NCI-H345 (cell line): ENCODE measurements at places on chromosomes 13 and 19.

DNA sequence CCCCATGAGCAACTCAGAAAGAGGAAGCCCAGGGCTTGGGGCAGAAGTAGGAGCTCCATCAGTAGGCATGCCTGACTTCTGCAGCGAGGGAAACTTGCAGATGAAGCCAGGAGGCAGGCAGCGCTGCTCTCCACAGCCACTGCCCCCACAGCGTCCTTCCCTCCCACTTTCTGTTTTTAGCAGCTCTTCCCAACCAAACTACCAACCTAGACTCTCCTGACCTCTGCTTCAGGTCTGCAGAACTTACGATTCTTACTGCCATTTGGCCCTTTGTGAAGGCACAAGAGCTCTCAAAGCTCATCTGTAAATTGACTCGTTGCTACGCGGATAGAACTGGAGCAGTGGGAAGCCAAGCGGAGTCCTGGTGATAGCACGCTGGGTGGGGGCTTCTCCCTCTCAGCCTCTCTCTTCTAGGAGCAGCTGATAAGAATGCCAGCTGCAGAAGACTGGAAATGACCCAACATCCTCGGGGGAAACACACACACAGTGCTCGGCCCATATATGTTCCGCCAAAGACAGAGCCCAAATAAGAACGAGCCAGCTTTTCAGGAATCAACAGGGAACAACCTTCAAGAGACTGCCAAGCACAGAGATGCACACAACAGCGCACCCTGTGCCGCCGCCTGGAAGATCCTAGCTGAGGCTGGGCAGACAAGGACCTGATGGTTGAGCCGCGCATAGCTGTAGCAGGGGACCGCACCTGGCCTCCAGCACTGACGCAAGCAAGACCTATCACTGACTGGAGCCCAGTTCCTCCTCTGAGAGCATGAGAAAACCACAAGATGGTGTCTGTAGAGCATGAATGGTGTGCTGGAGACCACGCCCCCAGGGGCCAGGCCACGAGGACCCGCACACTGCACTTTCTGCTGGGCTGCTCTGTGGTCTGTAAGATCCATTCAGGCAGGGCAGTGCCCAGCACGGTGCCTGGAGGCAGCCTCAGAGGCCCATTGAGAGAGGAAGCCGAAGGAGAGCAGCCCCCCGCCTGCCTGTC lies 15.9 kb upstream of the SLC35E1 start:
- peak; percentile 33 for DNase-seq

- no peak for DNase-seq
Observed at GRCh38 chr13:111341886-111342285, 21.4 kb downstream of the TEX29 start.

- DNase-seq, result no peak
Observed at GRCh38 chr13:44860454-44860853, 128.8 kb downstream of the NUFIP1 start.

DNA sequence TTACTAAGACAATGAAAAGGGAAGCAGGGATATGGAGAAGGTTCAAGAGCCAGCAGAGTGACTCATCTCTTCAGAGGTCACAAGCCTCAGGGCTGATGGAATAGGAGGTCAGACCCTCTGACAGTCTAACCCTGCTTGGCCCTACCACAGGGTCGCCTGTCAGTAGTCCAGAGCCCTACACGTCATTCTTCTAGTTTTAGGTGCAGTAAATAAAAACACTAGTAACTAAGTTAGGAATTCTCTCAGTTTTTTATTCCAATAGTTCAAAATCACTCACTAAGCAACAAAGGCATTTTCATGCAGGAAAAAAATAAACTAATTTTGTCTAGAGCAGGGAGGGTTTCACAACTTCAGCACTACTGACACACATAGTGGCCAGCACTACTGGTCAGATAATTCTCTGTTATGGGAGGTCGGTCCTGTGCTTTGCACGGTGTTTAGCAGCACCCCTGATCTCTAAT lies 27.2 kb downstream of the FOXO1 start:
- no peak for DNase-seq

- no peak for DNase-seq
Observed at GRCh38 chr13:98542568-98543377, 34.1 kb downstream of the STK24 start.

- DNase-seq, result no peak
Observed at GRCh38 chr13:105519771-105520170, 1015.7 kb downstream of the EFNB2 start.

DNA sequence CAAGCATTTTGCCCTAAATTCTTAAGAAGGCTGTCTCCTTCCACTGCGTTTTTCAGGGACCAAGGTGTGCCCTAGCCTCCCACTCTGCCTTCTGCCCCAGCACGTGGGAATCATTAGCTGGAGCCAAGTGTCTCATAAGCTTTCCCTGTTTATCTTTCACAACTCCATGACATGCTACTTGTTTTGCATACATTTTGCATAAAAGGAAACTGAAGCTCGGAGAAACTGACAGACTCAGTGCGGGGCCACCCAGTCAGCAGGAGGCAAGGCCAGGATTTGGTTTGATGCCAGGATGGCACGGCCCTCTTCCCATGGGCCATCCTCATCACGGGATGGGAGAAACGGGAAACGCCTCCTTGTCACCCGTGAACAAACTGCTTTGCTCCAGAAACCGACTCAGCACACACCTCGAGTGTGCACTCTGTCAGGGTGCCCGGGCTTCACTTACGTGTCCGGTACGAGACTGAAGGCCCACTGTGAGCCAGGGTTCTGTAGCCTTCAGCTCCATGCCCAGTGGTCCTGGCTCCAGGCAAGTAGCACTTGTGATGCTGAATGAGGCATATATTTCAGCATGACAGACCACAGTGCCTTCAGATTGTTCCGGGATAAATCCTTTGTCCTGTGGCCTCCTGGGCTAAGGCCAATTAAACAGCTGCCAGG lies 9.6 kb downstream of the CEBPA start:
- DNase-seq, result peak; percentile 78

- no peak for DNase-seq
Observed at GRCh38 chr19:50437862-50438449, 5.3 kb downstream of the MYBPC2 start.

- no peak for DNase-seq
Observed at GRCh38 chr13:21420706-21421105, 38.4 kb downstream of the ZDHHC20 start.

DNA sequence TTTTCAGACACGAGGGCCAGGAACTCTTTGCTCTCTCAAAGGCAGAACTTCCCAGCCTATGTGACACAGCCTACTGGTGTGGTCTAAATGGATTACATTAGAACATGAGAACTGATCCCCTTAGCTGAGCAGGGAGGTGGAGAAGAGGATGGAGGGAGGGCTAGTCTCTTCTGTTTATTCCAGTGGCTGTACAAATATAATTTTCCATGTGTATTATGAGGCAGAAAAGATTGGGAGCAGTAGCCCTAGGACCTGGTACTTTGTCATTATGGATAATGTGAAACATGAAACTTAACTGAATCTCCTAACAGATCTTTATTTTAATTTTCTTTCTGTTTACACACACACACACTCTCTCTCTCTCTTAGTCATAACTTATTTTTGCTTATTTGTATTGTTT lies 82.1 kb downstream of the WDFY2 start:
- no peak for DNase-seq

DNA sequence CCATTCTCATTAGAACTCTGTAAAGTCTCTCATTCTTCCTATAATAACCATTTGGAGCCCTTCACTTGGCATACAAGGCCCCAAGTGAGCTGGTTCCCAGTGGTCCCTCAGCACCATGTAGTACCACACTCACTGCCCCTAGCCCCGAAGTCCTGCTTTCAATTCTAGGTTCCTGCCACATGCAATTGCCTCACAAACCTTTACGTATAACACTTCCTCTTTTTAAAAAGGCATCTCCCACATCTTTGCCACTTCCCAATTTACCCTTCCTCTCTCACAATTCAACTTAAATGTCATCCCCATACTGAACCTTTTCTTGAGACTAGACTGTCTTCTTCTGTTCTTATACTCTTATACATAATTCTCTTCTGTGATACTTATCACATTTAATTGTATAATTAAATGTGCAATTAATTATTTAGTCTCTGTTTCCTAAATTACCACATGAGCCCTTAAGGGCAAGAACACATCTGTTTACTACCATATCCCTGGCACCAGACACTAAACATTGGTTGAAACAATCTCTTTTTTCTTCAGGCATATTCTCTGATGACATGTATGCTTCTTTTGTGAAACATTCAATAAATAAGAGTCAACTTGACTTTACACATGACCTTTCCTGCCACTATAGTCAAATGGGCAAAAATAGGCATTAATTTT lies 304.0 kb downstream of the SPRY2 start:
- DNase-seq, result no peak

DNA sequence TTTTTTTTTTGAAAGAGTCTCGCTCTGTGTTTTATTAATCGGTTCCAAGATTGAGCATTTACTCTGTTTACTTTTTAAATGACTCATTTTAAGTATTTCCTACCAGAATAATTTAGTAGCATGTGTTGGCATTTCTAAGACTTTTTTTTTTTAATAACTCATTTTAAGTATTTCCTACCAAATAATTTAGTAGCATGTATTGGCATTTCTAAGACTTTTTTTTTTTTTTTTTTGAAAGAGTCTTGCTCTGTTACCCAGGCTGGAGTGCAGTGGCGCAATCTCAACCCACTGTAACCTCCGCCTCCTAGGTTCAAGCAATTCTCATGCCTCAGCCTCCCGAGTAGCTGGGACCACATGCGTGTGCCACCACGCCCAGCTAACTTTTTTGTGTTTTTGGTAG lies 13.1 kb downstream of the SETDB2 start:
- no peak for DNase-seq

GRCh38 chr19:36605101-36605876 lies at the start of gene ZNF382:
Gene ZNF382, plus strand, starts transcription at chr19:36605313. Its CDS starts 4,602 bp downstream, at chr19:36609915.
- no peak for DNase-seq

- DNase-seq, result peak; percentile 19
Observed at GRCh38 chr19:4149518-4150288, 3.7 kb upstream of the CREB3L3 start.

DNA sequence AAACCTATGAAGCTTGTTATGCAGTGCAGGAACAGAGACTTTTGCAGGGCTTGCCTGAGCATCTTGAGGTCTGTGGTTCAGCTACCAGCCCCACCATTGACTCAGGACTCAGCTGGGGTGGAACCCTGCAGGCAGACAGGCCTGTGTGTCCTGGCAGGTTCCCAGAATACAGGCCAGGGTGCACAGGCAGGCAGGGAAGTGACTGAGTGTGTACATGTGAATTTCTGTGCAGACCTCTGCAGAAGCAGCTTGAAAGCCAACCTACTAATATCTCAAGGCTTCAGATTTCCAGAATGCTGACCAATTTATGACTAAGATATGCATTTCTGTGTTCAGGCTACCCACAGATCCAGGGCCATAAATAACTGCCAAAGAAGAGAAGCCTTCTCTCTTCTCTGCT lies 254.4 kb downstream of the DLEU7 start:
- no peak for DNase-seq

GRCh38 chr19:18202778-18203407 lies 949 bp downstream of the RAB3A start:
- no peak for DNase-seq

- DNase-seq, result no peak
Observed at GRCh38 chr13:32960626-32961025, 55.6 kb upstream of the KL start.

DNA sequence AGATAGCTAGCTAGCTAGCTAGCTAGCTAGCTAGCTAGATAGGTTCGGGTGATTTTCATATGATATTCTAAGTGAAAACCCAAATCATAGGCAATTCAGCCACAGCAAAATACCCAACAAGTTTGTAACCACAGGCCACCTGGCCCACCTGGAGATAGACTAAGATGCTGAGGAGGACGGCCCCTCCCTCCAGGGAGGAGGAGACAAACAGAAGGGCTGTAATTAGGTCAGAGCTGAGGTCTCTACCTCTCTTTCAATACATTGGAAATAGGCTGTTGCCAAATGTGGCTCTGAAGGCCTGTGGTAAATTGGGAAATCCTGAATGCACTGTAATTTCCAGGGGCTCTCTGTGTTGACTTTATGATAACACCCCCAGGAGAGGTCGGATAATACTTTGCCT lies 382.2 kb downstream of the FGF9 start:
- DNase-seq, result no peak

GRCh38 chr13:33191425-33192210 lies 93.9 kb downstream of the STARD13 start:
- no peak for DNase-seq

DNA sequence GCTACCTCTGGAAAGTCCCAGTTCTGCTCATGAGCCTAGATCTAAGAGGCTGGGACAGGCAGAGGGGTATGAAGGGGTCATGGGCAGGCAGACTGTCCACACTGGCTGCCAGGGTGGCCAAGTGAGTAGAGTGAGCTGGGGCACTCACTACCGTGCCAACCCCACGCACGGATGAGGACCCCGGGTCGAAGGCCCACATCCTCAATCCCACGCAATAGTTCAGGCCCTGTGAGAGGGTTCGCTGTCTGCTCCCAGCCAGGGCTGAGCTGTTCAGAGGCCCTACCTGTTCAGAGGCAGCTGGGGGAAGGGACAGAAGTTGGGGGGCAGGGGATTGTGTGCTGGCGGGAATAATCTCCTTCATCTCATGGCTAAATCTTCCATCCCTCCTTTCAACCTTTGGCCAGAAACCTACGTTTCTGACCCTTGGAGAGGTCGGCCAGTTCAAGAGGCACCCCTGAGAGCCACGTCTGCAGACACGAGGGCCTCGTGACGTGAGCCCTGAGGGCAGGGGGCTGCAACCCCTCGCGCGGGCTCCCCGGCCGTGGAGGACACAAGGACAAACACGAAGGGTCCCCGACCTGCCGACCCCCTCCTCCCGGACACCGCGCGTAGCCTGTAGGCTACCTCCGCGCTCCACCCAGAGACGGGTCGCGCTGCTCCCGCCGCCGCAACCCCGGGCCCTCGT lies 1.0 kb upstream of the RPS5 start:
- no peak for DNase-seq

GRCh38 chr19:34838753-34839431 lies 65.9 kb upstream of the ZNF599 start:
- DNase-seq, result no peak

GRCh38 chr19:8905342-8905741 lies 73.2 kb downstream of the MBD3L1 start:
- DNase-seq, result no peak

- DNase-seq, result no peak
Observed at GRCh38 chr19:46471811-46472543, 614 bp upstream of the PNMA8A start.

DNA sequence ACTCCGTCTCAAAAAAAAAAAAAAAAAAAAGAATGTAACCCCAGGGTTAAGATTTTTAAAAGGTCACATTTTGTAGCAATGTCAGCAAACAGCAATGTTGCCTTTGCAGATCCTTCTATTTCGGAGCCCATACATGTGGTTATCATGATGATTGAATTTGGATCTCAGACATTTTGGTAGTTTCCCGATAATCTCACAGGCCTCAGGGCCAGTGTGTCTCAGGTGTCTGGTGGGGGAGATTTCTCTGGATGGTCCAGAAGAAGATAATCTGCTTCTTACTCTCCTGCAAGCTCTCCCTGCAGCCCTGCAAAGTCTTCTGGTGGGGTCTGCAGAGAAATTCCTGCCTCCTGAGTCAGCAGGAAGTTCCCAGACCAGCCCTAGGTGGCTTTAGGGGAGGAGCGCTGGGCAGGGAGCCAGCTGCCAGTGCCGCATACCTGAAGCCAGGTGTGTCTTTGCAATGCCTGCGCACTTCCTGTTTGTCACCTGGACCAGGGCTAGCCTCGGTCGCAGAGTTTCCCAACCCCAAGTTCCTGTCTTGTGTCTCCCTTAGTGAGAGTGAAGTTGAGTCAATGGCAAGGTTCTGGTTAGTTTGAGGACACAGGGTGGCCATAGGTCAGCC lies 1.4 kb downstream of the SH2D3A start:
- peak; percentile 40 for DNase-seq
